Fibroblast of skin of scalp (primary cell): ENCODE measurements at places on chromosomes 7 and 10.

DNA sequence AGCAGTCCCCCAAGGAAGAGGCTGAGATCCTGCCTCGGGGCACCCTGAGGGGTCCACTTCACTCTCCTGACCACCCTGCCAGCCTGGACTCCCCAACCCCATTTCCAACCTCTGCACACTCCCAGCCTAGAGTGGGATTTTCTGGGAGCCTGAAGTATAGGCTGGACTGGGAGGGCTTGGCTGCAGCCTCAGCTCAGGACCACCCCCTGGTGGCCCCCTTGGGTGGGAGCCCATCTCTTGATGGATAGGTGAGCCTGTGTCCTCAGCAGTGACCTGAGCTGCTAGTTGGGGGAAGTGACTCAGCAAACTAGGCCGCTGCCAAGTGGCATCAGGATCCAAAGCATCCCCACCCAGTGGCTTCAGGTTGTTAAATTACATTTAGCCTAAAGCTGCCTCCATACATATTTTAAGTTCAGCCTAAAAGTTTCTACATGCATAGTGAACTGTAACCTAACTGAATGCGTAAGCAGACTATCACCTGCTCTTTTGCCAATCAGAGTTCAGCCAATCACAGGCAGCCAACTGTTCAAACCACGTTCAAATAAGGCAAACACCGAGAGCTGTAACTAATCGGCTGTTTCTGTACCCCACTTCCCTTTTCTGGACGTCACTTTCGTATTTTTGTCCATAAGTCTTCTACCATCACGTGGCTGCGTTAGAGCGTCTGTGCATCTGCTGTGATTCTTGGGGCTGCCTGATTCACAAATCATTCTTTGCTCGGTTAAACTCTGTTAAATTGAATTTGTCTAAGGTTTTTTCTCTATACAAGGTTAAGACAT lies 144.0 kb downstream of the PLPP4 start:
- DNase-seq: no peak

GRCh38 chr10:34337917-34338316 lies 477.2 kb downstream of the PARD3 start:
- no peak for DNase-seq

DNA sequence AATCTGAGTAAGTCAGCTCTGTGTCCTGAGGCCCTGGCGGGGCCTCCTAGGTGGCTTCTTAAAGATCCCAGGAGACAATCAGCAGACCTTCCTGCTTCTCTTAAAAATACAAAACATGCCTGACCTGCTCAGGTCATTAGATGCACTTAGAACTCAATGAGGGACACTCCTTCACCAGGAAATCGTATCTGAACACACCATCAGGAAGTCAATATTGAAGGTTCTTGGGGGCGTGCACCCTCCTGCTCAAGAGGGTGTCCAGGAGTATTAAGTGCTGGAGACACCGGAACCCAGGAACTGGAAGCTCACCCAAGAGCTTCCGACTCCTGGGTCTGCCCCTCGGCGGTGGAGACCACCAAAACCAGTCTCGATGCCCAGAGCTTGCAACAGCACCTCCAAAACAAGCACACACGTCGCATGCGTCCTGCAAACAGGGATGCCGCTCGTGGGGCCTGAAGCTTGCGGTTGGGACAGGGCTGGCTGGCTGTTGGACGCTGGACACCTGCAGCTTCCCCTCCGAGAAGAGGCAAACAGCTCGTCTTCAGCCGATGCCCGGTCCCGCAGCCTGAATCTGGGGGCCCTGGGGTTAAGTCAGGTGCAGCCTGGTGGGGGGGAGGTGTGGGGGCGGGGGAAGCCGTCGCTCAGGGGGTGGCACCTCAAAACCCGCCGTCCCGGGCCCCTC lies 803 bp downstream of the RAPGEF5 start:
- DNase-seq: no peak

DNA sequence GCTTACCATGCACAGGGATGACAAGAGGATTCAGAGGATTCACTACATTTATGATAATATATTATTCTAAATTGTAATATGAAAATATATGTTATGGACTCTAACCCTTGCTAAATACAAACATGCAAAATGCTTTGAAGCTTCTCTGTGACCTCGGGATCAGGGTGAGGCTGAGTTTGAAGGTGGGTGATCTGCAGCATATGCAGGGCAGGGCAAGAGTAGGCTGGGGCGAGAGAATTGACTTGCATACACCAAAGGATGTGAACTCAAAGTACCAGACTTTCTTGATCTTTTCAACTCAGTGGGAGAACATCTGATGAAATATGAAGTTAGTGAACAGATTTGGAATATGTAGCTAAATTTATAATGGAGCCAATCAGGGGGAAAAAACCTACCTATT lies 57.0 kb downstream of the GPR158 start:
- DNase-seq: no peak

- DNase-seq: peak; percentile 17
Measured at GRCh38 chr7:14747701-14748100, 154.8 kb downstream of the DGKB start.

DNA sequence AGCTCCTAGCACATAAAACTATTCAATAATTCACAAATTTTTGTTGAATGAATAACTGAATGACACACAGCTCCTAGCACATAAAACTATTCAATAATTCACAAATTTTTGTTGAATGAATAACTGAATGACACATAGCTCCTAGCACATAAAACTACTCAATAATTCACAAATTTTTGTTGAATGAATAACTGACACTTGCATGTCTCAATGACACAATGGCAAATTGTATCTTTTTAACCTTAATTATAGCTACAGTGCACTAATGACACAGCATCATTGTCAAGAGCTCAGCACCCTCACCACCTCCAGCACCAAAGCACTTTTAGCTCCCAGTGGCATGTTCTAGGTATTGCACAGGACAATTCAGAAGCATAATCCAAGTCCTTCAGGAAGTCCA lies 131.6 kb downstream of the PDE1C start:
- DNase-seq: peak; percentile 42

DNA sequence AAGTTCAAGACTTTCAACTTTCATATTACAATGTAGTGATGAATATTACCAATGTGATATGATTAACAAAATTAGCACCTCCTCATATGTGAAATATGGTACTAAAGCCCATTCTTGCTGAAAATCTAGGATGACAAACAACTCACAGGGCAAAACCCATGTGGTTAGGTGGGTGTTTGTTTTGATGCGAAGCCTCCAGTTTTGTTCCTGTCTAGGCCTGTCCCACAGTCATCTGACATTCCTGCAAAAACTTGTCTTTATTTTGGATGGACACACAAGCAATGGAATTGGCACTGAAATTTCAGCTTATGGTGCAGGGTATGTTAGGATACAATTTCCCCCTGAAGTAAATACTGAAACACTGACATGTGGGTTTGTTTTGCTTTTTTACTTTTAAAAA lies 95.3 kb downstream of the PARD3 start:
- DNase-seq: no peak

GRCh38 chr7:142581341-142581740 lies 167.9 kb upstream of the PRSS1 start:
- peak; percentile 24 for DNase-seq

- DNase-seq: no peak
Measured at GRCh38 chr7:5381071-5381772, 42.4 kb downstream of the TNRC18 start.

DNA sequence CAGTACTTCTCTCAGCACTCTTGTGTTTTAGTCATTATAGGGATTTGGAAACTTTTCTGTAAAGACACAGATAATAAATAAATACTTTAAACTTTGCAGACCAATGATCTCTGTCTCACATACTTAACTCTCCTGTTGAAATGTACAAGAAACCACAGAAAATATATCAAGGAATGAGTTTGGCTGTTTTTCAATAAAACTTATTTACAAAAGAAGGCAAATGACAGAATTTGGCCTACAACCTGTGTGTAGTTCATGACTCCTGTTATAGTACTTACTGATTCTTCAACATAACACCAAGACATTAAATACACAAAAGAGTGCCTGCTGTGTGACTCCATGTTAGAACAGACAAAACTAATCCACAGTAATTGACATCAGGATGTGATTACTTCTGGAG lies 510.0 kb upstream of the PHF14 start:
- no peak for DNase-seq

GRCh38 chr7:106238830-106239229 lies 46.0 kb downstream of the NAMPT start:
- no peak for DNase-seq

DNA sequence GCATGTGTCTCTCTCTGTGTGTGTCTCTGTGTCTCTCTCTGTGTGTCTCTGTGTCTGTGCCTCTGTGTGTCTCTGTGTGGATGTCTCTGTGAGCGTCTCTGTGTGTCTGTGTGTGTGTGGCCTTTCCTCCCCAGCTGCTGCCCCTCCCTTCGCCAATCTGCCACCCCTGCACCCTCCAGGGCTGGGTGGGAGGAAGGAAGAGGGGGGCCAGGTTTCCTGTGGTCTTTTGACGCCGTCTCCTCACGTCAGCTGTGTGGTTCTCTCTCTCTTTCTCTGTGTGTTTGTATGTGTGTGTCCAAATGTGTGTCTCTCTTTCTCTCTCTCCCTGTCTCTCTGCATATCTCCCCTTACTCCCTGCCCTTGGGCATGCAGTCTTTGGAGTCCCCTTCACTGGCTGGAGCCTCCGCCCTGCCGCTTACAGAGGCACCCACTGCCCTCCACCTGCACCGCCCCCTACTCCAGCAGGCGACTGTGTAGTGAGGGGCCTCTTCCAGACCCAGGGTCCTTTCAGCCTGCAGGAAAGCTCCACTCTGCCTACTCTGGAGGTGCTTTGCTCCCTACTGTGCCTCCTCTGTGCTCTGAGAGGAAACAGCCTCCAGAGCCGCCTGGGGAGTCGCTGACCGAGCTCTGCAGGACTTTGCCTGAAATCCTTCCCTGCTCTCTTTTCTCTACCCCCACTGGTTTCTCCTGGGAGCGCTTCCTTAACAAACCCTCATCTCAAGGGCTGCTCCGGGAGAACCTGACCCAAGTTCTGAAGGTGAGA lies 44.2 kb upstream of the C10orf71 start:
- no peak for DNase-seq

DNA sequence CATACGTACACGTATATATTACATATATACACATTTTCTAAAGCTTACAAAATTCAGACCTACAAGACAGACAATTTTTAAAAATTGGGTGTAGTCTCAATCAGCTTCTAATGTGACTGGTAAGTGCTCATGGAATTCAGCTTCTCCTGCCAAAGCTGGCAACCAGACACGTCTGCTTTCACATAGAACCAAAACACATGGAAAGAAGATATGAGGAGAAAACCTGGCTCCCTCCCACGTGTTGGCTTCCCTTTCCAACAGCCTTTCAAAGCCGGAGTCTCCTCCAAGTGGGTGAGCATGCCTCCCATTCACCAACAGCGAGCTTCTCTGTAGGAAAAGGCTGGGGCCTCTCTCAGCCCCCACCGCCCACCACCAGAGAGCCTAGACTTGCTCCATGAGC lies 33.4 kb downstream of the CDCA7L start:
- peak; percentile 79 for DNase-seq

- DNase-seq: no peak
Measured at GRCh38 chr10:118851062-118852035, 96.6 kb upstream of the CACUL1 start.

DNA sequence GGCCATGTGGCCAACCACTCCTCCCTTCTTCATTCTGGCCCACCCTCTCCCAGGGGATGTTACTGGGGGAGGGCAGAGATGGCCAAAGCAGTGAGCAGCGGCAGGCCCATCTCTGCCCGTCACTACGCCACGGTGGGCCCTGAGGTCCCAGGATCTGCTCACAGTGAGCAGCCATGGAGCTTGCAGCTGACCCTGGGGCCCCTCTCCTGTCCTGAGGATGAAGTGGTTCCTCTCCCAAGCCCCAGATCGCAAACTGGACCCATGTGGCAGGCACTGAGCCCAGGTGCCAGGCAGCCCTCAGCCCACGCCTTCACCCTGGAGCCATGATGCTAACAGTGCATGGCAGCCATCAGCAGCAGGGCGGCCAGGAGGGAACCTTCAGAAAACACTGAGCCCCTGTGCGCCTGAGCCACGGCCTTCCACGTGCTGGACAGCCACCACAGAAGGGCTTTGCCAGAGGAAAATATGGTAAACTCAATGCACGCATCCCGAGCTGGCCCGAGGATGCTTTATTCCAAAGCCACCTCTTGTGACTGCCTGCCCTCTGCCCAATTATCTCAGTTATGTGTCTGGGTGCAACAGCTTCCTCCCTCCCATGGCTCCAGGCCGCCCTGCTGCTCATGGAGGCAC lies 485.7 kb downstream of the PTPRN2 start:
- no peak for DNase-seq

GRCh38 chr7:87131771-87132170 lies 20.5 kb upstream of the DMTF1 start:
- no peak for DNase-seq

DNA sequence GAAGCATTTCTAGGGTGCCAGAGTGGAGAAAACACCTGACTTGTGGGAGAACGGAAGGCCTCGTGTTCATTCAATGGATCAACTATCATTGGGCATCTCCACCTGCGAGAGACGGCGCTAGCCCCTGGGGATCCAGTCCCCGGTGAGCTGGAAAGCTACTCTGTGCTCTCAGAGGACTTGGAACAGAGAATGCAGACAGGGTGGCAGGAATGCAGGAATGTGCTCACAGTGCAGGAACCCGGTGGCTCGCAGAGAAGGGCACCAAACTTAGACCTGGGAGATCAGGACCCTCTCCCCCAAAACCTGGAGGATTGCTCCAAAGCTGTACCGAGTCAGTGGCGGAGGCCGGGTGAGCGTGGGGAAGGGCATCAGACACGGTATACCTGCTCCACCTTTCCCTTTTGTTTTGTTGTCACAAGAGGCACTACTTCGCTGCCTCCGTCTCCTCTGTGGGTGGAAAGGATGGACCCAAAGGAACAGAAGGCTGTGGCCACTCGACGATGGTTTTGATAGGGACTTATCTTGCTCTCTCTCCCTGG lies 569.0 kb upstream of the C7orf33 start:
- no peak for DNase-seq

- no peak for DNase-seq
Measured at GRCh38 chr7:80937336-80937735, 18.5 kb upstream of the SEMA3C start.

DNA sequence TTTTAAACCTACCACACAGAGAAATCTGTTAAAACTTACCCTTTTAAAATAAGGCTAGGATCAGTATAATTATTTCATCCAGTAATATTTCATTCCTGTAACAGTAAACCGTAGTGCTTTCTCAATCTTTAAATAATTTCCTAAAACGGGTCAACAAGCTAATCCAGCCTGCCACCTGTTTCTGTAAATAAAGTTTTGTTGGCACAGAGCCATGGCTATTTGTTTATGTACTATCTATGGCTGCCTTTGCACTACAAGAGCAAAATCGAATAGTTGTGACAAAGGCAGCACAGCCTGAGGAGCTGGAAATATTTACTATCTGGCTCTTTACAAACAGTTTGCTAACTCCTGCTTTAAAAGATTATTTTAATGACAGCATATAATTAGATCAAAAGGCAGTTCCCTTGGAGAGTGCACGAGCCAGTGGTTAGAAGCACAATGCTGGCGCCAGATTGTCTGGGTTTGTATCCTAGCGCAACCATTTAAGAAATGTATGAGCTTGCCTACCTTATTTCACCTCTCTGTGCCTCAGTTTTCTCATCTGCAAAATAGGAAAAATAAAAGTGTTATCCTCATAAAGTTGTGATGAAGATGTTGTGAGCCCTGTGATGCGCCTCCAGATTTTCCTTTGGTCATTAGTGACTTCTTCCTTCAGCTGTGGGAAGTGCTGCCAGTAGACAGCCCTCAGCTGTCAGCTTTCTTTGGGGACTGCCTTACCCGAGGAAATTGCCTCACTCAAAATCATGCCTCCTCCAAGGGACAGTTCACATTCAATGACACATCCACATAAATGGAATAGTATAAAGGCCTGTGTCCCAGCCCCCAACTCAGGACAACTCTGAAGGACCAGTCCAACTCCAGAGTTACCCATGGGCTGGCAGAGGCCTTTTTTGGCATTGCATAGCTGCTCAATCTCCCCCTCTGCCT lies 11.8 kb upstream of the MIOS start:
- DNase-seq: no peak

- no peak for DNase-seq
Measured at GRCh38 chr7:67438198-67438882, 441.7 kb downstream of the TYW1 start.
